ENCODE measurements at places on chromosomes 4 and X.

GRCh38 chr4:28226962-28227361, 1366.3 kb downstream of the STIM2 start:
- no peak for DNase-seq

DNA sequence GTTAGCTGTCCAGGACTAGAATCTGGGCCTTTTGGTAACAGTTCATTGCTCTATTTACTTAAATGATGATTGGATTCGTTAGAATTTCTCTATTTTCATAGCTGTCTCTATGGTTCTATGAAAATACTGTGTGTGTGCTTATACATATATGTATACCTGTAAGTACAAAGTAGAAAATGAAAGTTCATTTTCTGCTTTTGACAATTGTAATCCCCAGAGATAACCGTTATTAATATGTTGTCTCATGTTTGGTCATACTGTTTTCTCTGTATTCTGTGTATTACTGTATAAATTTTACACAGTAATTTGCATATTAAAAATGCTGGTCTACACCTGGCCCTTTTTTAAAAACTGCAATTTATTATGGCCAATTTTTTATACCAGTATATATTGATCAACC, 55.4 kb downstream of the CLCN3 start:
- DNase-seq = no peak

- DNase-seq = no peak
These were observed 4.7 kb downstream of the RIPPLY1 start for GRCh38 chrX:106898462-106898861.

DNA sequence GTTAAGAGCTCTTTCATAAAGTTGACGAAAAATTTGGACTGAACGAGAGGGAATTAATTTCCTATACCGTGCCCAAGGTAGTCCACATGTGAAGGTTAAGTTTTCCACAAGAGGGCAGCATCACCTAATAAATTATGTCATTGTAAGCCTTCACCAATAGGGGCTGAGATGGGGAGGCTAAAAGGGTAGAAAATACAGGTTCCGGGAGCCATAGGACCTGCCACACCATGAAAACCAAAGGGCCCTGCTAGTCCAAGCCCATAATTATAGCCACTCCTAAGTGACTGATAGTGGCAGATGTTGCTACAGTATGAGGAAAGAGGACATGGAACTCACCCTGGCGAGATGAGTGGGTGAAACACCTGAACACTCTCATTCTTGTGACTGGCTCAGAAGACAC, 122.2 kb downstream of the SHROOM4 start:
- no peak for DNase-seq

DNA sequence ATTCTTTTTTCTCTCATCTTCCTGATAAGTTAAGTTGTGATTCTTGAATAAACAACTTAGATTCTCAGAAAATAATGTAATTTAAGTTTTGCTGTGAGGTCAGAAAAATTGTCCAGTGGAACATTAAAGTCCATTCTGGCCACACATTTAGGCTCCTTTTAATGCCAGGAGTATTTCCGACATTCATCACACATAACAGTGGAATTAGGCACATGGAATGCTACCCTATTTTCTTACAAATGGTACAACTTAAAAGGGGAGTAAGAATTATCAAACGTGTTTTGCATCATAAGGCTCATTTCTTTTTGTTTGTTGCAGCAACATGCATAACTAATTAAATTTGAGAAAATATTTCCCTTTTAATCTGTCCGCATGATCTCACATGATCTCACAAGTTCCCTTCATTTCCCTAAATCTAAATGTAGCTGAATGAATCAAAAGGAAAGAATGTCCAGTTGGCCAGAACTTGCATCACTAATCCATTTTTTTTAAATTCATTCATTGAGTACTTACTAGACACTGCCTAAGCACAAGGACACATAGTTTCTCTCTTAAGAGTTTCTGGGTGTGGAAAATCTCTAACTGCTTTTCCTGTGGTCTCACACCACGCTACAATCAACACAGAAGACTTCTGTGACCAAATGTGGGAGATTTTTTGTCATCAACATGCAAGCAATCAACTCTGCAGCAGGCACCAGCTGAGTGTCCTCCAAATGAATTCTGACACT, 22.0 kb downstream of the SPARCL1 start:
- no peak for DNase-seq

- no peak for DNase-seq
These were observed 35.8 kb downstream of the FHL1 start for GRCh38 chrX:136183172-136183571.

- DNase-seq = no peak
These were observed 97.1 kb downstream of the JADE1 start for GRCh38 chr4:128906581-128906980.

DNA sequence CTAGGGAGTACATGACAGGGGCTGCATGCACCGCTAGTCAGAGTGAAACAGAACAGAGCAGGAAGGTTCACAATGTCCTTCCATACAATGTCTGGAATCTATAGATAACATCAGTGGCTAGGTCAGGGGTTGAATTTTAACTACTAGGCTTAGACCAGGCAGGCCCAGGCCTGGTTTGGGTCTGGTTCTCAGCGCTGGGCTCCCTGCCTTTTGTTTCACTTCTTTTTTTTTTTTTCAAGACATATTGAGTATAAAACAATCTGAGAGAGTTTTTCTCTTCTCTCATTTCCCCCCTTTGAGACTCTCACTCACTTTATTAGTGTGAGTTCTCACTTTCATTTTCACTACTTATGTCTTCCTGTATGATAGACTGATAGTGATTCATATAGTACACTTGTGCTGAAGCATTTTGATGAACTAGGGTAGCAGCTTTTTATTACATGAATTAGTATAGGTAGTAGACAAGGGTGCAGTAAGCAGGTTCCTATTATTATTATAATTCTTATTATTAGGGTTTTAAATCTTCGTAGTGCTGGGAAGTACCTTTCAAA, 120.0 kb upstream of the ZDHHC15 start:
- DNase-seq = no peak
